T-helper 9 cell (primary cell): ENCODE measurements at places on chromosomes 7 and 10.

- no peak for DNase-seq
Measured at GRCh38 chr10:77686096-77686495, 48.5 kb upstream of the KCNMA1 start.

GRCh38 chr10:5485948-5486852 is 13.2 kb downstream of the CALML5 start:
- no peak for DNase-seq

DNA sequence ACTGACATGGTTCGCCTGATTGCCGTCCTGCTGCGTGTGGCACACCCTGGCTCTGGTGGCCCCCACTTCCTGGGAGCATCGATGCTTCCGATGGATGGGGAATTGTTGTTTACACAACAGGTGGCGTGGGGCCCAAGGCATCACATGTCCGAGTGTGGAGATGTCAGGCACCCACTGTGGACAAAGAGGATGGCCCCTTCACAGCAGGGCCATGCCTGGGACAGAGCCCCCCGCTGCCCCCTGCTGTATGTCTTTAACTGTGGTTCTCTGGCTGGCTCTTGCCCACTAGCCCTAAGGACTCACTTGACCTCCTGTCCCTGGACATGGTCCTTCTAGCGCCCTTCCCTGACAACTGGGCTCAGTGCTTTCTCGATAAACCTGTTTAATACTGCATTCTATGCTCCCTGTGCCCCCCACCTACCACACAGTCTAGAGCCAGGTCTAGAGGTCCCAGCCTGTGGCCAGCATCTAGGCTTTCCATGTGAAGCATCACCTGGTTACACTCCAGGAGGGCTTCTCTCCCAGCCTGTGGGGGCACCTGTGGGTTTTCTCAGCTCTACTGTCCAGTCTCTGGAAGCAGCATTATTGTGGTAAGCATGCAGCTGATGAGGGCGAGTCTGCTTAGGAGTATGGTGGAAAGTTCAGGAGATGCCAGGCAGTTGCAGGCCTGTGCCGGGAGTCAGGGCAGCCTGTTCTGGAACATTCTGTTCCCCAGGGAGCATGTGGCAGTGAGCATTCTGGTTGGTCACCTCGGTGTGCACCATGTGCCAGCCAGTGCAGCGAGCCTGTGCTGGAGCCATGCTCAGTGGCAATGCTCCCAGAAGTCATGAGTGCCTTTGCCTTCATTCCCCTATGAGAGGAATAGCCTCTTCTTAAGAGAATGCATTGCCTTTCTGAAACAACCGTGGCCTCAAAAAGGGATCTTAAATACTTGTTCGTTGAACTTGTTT is 10.4 kb downstream of the ADCY1 start:
- DNase-seq: no peak

DNA sequence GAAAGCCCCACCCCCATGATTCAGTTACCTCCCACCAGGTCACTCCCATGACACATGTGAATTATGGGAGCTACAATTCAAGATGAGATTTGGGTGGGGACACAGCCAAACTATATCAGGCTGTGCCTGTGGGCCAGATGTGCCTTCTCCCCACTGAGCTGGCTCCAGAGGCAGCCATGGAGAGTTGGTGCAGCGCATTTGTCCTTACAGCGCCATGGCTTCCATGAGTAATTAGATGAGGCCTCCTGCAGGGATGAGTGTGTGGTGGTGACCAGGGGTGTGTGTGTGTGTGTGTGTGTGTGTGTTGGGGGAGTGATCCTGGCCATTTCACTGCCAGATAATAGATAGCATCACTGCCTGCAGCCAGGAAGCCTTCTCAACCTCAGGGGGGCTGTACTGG is 94.6 kb downstream of the FANK1 start:
- DNase-seq: no peak

- DNase-seq: no peak
Measured at GRCh38 chr10:122387572-122387971, 13.1 kb downstream of the PLEKHA1 start.

GRCh38 chr10:30434273-30435072 is 489 bp downstream of the MAP3K8 start:
- DNase-seq: peak; percentile 55

DNA sequence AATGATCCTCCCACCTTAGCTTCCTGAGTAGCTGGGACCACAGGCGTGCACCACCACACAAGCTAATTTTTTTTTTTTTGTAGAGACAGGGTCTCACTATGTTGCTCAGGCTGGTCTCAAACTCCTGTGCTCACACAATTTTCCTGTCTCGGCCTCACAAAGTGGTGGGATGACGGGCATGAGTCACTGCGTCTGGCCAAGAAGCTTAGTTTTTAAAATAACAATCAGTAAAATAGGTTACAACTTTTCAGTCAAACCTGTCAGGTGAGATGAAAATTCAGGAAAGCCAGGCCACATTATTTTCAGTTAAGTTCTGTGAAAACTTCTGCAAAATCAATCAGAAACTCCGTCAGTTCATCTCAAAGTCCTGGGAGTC is 55.4 kb downstream of the FAM241B start:
- no peak for DNase-seq

DNA sequence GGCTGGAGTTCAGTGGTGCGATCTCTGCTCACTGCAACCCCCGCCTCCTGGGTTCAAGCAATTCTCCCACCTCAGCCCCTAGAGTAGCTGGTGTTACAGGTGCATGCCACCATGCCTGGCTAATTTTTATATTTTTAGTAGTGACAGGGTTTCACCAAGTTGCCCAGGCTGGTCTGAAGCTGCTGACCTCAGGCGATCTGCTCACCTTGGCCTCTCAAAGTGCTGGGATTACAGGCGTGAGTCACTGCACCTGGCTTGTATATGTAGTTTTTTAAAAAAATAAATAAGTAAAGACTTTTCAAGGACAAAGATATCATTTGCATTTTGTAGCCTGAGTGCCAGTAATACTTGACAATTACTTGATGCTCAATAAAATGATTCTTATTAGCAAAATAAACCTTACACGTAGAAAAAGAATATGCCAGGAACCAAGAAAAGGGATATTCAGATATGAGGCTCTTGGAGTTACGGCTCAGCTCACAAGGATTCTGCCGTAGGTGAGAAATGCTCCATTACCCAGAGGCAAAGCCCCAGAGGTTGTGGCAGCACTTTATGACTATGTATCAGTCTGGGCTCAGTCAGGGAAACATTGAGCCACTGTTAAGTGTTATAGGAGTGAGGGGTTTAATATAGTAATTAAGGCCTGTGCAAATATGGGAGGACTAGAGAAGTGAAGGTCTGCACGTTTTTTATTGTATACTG is 98.5 kb downstream of the TPST1 start:
- DNase-seq: no peak

DNA sequence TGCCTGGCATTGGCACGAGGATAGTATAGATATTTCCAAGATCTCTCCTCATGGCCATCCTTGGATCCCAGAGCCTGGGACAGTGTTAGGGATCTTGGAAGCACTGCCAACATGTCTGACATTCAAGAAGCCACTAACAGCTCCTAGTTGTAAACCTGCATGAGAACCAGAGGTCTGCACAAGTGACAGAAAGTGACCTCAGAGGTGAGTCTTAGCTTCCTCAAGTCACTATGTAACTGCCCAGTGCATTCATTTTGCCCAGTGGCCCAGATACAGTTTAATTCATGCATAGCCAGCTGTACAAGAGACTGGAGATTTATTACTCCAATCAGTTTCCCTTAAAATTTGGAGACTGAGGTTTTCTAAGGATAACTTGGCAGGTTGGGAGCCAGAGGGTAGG is 16.7 kb downstream of the SUGCT start:
- no peak for DNase-seq

GRCh38 chr10:79396520-79396919 is 48.9 kb downstream of the ZCCHC24 start:
- DNase-seq: no peak

- no peak for DNase-seq
Measured at GRCh38 chr7:99975782-99976521, at the start of gene AZGP1. Gene AZGP1, minus strand, starts transcription at chr7:99976031. Its CDS starts 11 bp downstream, at chr7:99976020.

GRCh38 chr10:5545011-5545410 is 20.2 kb downstream of the CALML3 start:
- DNase-seq: no peak

GRCh38 chr10:31619531-31620061 is 300.6 kb downstream of the ZEB1 start:
- DNase-seq: no peak

DNA sequence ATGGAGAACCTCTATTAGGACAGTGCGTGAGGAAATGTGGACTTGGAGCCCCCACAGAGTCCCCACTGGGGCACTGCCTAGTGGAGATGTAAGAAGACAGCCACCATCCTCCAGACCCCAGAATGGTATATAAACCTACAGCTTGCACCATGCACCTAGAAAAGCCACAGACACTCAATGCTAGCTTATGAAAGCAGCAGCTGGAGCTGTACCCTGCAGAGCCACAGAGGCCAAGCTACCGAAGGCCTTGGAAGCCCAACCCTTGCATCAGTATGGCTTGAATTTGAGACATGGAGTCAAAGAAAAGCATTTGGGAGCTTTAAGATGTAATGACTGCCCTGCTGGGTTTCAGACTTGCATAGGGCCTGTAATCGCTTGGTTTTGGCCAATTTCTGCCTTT is 361.3 kb downstream of the ZNF248 start:
- DNase-seq: no peak

DNA sequence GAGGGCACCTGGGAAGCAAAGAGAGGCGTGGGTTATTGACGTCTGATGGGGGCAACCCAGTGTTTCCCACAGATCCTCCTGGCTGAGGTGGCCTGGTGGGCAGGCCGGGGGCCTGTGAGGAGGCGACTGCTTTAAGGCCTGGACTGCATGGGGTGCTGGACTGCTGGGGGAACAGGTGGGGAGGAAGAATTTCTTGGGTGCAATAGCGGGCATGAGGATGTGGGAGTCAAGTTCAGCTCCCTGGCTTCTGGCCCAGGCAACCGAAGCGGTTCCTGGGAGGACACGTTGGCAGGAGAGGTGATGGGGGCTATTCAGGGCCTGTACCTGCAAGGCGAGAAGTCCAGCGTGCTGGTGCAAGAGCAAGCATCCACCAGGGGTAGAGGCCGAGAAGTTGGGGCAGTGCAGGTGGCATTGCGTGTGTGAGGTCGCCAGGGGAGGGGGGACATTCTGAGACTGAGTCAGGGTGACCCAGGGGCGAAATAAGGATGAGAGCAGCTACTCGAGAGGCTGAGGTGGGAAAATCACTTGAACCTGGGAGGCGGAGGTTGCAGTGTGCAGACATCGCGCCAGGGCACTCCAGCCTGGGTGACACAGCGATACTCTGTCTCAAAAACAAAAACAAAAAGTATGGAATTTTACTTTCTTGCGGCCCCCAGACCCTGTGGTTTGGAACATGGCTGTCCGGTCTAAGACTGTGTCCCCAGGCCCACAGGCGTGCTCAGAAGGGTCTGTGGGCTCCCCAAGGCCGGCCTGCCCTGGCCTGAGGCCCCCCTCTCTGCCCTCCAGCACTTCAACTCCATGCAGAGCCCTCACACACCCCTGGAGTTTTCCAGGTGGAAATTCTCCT is 53.6 kb upstream of the ELN start:
- no peak for DNase-seq

DNA sequence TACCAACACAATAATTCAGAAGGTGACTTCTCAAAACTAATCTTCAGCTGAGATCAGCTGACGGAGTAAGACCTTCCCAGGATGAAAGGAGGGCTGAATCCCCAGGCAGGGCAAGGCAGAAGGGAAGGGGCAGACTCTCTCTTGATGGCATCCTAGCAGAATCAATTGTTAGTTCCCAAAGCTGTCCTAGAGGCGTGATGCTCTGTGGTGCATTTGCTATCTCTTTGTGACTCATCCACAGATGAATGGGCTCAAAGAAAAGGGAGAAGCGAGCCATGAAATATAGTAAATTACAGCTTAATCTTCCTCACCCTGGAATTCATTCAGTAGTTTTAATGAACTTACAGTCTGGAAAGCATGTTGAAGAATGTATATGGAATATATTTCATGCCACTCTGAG is 37.2 kb downstream of the PDE1C start:
- no peak for DNase-seq
